HFFc6 (cell line): ENCODE measurements at places on chromosomes 12 and 14.

DNA sequence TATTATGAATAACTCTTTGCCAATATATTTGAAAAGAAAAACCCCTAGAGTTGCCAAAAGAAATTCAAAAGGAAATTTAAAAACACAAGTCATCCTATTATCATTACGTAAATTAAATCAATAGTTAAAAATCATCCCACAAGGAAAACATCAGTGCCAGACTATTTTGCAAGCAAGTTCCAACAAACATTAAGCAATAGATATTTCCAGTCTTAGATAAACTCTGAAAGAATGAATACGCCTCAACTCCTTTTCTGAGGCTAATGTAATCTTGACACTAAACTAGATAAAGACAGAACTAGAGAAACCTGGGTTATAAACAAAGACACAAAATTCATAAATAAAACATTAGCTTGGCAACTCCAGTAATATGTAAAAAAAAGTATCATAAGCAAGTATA lies 245.9 kb downstream of the FOXN3 start:
- no peak for DNase-seq

DNA sequence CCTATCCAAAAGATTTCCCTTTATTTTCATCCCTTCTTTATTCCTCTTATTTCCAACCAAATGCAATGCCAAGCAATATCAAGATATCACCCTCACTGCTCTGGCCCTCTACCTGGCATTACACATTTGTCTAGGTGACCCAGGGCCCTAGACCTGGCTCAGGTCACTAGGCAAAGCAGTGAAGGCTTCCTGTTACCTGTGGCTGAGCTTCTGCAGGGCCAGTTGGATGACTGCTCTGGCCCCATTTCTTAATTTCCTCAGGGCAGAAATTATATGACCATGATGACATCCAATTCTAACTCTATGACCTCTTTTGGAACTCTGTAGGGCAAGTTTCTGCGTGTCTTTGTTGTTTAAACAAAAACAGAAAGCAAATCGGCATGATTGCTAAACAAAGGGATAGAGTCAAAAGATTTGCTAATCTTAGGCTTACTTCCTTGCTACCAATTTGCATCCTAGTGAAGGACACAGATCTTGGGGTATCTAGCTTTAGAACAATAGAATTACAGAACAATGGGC lies 7.4 kb upstream of the CCDC198 start:
- no peak for DNase-seq

DNA sequence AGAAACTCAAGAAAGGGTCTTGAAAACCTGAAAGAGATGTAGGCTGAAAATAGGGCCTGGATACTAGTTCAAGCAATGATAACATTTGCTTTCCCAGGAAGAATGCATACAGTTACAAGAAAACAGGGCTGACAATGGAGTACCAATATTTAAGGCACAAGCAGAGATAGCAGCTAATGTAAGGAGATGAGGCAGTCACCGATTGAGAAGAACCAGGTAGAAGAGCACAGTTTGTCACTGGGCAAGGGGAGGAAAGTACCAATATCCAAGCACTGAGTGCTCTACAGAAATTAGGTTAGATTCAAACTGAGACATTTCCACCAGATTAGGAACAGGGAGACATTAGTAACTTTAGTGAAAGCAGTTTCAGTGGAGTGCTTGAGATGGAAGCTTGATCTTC lies 19.9 kb downstream of the RPS6KA5 start:
- DNase-seq, result no peak

DNA sequence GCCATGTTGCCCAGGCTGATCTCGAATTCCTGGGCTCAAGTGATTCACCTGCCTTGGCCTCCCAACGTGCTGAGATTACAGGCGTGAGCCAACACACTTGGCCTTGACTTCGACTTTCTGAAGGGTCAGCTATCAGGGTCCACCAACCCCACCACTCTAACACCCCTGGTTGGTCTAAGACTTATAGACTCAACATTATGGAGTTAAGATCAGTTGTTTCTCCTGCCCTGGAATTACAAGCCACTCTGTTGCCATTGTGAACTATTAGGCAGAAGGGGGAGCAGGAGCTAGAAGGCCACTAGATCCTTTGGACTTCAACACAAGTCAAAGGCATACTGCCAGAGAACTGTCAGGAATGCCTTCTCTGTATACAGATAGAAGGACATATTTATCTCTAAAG lies 1.9 kb upstream of the PSMB11 start:
- DNase-seq, result no peak

- DNase-seq, result no peak
Measured at GRCh38 chr12:14896521-14897169, 11.0 kb upstream of the MGP start.

DNA sequence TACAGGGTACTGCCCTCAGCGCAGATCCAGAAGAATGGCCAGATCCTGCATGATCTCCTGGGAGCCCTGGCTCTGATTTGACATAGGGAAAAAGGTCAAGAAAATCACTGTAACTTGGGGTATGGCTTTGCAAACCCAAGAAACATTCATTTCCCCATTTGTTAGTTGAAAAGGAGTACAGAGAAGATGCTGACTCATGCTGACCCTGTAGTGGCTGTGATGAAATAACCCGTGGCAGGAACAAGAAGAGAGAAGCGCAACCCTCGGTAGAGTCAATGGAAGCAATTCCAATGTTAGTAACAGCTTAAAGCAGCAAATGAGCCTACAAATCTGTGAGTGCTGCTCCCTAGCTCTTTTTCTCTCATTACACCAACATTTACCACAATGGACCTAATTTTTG lies 281.6 kb upstream of the NPAS3 start:
- peak; percentile 40 for DNase-seq

GRCh38 chr14:20454516-20455354 lies at the start of the genes APEX1 and OSGEP:
Gene APEX1 (plus strand): TSS chr14:20455226. CDS start chr14:20455646, 420 bp downstream.
Gene OSGEP (minus strand): TSS chr14:20454812. CDS start chr14:20454683, 129 bp downstream.
- DNase-seq, result peak; percentile 98

DNA sequence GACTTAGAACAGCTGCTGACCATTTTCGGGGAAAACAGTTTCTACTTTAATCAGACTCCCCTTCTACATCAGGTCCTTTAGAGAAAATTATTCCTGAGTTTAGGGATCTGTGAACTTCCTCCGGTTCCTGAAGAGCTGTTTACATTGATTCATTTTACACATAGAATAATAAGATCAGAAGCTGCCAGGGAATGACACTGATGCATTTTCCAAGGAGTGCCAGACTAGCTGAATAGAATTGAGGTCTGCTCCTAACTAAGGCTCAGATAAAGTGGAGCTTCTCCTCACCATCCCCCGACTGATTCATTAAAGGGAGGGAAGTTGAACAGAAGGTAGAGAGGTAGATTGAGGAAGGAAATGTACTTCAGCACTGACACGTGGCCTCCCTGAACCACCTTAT lies 41.9 kb upstream of the PSMA6 start:
- DNase-seq, result no peak

GRCh38 chr12:110067531-110067930 lies 19.2 kb upstream of the C12orf76 start:
- DNase-seq, result no peak

DNA sequence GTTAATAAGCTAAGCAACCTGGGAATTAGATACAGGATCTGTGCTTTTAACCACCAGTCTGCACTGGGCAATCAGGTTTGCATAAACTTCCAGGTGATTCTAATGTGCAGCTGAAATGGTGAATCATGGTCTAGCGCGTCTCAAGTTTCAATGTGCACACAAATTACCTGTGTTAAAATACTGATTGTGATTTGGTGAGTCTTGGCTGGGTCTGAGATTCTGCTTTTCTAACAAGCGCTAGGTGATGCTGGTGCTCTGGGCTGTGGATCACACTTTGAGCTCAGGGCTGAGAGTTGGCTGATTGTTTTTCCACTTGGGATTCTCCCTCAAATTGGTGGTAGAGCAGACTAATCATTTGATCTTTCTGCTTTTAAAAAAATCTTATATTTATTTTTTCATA lies 124.8 kb downstream of the C12orf75 start:
- no peak for DNase-seq

GRCh38 chr14:65168840-65169239 lies 66.5 kb upstream of the MAX start:
- DNase-seq, result peak; percentile 15
